ENCODE measurements at places on chromosomes 6 and 20. TPM values are rescaled to one million over a fixed set of nuclear protein-coding genes. Genes with fewer than 3 reads are reported as not detected.
A peak's percentile ranks its signal among the peaks of the same experiment; 100 is the strongest.

- no peak for DNase-seq
Observed at GRCh38 chr6:67433124-67433523, 1202.0 kb upstream of the ADGRB3 start.

GRCh38 chr6:41428996-41429421 lies 93.6 kb downstream of the NCR2 start:
- DNase-seq = peak; percentile 35

DNA sequence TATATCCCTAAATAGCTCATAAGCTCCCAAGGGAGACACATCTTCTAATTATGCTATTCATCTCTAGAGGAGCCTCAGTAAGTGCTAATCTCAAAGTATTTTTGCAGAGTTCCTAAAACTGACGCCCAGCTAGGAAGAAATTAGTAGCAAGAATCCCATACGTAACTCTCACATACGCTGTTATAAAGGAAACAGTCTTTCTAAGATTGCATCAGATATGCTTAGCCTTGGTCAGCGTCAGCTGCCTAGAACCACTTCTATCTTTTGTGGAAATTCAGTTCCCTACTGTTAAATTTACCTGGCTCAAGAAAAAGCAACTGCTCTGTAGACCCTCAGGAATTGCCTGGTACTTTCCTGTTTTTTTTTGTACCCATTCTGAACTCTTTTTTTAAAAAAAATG lies 13.6 kb downstream of the RIPOR2 start:
- no peak for DNase-seq

GRCh38 chr20:23129266-23129665 lies 43.1 kb upstream of the CD93 start:
- DNase-seq = no peak

- DNase-seq = no peak
Observed at GRCh38 chr20:58810116-58810878, 40.4 kb downstream of the GNAS-AS1 start.

DNA sequence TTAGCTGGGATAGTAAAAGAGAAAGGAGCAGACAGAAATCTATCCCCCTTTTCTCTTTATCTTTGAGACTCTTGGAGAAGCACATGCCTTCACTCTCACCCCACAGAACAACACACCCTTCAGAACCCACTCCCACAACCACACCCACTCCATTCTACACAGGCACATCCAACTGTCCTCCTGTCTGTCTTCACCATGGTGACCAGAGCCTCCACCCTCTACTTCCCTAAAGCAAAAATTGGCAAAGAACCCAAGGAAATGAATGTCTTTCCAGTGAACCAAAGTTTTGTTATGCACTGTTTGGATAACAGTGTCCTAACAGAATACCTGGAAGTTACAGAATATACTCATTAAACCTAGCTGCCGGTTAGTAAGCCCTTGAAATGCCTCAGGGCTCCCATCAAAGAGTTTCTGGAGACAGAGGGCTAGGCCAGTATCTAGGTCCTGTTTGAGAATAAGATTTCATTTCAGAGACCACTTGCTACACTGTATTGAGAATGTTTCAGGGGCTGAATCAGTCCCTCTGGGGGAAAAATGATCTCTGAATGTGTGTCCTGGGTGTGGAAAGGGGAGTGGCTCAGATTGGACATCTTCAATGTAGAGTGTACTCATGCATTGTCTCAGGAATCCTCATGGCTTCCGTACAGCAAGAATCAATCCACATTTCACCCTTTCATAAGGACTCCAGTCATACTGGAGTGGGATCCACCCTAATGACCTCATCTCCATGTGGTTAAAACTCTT lies 101.1 kb downstream of the LY86 start:
- DNase-seq = no peak

DNA sequence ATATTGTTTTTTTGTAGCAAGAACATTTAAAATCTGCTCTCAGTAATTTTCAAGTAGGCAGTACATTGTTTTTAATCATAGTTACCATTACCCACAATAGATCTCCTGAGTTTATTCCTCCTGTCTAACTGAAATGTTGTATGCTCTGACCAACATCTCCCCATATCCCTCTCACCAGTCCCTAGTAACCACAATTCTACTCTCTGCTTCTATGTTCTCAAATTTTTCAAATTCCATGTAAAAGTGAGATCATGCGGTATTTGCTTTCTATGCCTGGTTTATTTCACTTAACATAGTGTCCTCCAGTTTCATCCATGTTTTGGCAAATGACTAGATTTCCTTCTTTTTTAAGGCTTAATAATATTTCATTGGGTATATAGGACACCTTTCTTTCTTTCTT lies 300.5 kb downstream of the KCNQ5 start:
- DNase-seq = no peak

DNA sequence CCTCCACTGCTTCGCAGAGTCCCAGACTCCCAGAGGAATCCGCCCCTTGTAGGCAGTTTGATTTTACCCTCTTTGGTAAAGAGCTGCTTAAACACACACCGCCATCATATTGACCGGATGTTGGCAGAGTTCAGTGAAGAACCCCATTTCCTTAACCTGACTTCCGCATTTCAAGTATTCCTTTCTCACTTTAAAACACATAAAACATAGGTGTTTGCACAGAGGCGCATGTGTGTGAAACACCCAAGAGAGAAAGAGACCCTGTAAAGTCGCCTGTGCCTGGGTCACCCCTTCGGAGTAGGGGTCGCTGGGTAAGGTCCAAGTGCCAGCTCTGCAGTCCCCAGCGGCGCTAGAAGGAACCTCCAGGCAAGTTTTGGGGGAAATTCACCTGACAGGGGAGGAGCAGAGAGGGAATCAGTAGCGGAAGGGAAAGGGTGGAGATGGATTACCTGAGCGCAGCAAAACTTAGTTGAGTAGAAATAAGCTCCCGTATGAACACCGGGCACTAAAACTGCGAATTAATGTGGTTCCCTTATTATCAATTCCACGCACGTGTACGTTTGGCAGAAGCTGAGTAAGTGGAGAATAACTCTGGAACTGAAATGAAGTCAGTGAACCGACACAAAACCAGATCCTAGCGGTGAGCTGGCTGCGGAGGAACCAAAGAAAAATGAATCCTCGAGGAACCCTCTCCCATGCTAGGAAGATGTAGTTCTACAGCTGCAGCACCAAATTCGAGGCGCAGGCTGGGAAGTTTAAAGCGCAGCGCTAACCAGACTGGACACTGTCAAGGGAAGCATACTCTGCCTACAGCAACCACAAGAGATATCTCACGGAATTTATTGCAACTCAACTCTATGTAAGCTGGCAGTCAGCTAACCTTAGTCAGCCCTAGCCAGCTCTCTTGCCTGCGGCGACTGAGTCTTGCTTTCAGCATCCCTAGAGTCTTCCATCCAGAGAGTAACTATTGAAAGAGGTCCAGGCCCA lies 3.5 kb upstream of the HTR1B start:
- DNase-seq = no peak

The CDKAL1 gene
- 4.8 TPM for total RNA-seq

Data from transverse colon (tissue), 4 donors.